ENCODE measurements at places on chromosomes 12 and 14. TPM values are rescaled to one million over a fixed set of nuclear protein-coding genes. Genes with fewer than 3 reads are reported as not detected.

- no peaks in the 10 kb centered on the region for H3K36me3 ChIP-seq
- DNase-seq, result no peak
- no peaks in the 10 kb centered on the region for H3K4me1 ChIP-seq
- no peaks in the 10 kb centered on the region for H3K27me3 ChIP-seq
- H3K4me3 ChIP-seq, result no peak overlapping the region
Observed at GRCh38 chr12:79063258-79063657, 198.7 kb downstream of the SYT1 start.

DNA sequence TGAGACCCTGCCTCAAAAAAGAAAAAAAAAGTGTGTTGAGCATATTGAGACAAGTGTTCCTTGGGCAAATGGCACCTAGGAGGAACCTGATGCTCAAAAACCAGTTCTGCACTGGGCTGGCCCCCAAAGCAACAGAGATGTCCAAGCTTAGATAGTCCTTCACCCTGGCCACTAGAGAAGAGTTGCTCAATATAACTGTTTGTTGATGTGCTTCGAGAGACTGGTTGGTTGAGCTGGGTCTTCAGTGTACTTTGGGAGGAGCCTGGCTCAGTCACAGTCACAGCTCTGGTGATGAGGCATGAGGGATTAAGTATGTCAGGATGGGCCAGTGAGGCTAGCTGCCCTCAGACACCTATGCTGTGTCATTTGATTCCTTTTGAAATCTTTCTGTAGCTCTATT lies 38.0 kb downstream of the SLC2A14 start:
- no peak overlapping the region for H3K27ac ChIP-seq
- no peaks in the 10 kb centered on the region for H3K4me1 ChIP-seq
- H3K36me3 ChIP-seq, result no peaks in the 10 kb centered on the region
- no peak for DNase-seq
- no peaks in the 10 kb centered on the region for H3K27me3 ChIP-seq

GRCh38 chr14:51209457-51209856 lies 30.6 kb upstream of the TMX1 start:
- H3K27ac ChIP-seq, result no peak overlapping the region
- H3K4me1 ChIP-seq, result no peaks in the 10 kb centered on the region
- no peaks in the 10 kb centered on the region for H3K27me3 ChIP-seq
- no peak overlapping the region for H3K4me3 ChIP-seq

DNA sequence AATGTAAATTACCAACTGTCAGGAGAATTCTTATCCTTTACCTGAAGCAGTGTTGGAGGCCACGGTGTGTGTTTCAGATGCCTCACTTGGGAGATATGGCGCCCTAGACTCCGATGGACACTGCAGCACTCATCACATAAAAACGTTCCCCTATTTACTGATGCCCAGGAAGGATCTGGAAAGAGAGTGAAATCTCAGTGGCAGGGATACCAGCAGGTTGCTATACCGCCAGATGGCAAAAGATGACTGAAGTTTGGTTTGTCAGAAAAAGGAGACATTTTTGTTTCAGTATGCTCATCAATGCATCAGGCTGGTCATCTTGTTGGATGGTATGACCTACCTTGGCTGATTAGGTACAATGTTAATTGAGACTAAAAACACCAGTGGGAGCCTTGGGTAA lies 4.6 kb downstream of the GIT2 start:
- H3K4me3 ChIP-seq, result no peak overlapping the region
- no peak for DNase-seq
- no peaks in the 10 kb centered on the region for H3K27me3 ChIP-seq
- no peak overlapping the region for H3K27ac ChIP-seq
- peaks cover 30% of the 10 kb centered on the region for H3K4me1 ChIP-seq

- H3K36me3 ChIP-seq, result no peaks in the 10 kb centered on the region
- H3K4me3 ChIP-seq, result no peak overlapping the region
- no peaks in the 10 kb centered on the region for H3K4me1 ChIP-seq
- no peak overlapping the region for H3K27ac ChIP-seq
- DNase-seq, result no peak
- H3K27me3 ChIP-seq, result no peaks in the 10 kb centered on the region
Observed at GRCh38 chr14:86501611-86502010, 971.7 kb downstream of the FLRT2 start.

DNA sequence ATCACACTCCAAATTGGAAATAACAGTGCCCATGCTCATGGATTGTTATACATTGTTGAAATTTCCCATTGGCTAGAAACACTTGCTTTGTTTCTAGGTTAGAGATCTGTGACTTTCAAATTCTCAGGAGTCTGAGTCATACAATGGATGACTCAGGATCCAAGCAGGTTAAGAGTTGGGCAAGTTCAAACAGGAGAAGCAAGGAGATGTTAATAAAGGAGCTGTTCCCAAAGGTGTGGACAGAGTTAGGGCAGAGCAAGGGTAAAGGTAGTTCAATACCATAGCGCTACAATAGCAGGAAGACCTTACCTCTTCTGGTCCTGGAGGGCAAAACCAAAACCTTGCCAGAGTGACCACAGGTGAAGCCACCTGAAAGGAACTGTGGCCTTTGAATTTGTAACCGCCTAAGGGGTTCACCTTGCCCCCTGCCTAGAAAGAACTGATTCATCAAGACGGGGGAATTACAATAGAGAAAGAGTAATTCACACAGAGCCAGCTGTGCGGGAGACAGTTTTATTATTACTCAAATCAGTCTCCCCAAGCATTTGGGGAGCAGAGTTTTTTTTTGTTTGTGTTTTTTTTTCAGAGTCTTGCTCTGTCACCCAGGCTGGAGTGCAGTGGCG lies 4.2 kb upstream of the AMN1 start:
- peaks cover 8% of the 10 kb centered on the region for H3K4me1 ChIP-seq
- no peak overlapping the region for H3K27ac ChIP-seq
- no peak overlapping the region for H3K4me3 ChIP-seq

GRCh38 chr12:20382117-20382516 lies 13.8 kb downstream of the PDE3A start:
- H3K4me3 ChIP-seq, result no peak overlapping the region
- no peak overlapping the region for H3K27ac ChIP-seq
- no peaks in the 10 kb centered on the region for H3K4me1 ChIP-seq
- DNase-seq, result no peak
- H3K27me3 ChIP-seq, result no peaks in the 10 kb centered on the region

DNA sequence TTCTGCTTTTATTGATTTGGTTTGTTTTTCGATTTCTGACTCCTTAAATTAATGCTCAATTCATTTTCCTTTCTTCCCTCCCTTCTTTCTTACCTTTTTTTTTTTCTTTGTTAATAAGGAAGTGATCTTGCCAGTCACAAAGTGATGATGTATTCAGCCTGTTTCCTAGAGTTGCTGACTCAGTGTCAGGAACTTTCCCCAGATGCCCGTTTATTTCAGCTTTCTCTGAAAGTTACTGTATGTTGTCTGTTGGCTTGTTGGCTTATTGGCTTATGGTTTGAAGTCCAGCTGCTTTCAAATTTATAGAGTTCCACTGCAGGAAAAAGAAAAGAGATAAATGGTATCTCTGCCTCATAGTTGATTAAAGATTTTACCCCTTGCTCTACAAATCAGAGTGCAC lies 12.4 kb upstream of the SLC6A15 start:
- H3K36me3 ChIP-seq, result no peaks in the 10 kb centered on the region
- H3K4me1 ChIP-seq, result no peaks in the 10 kb centered on the region
- H3K4me3 ChIP-seq, result no peak overlapping the region

- H3K4me3 ChIP-seq, result no peak overlapping the region
- H3K36me3 ChIP-seq, result no peaks in the 10 kb centered on the region
- DNase-seq, result no peak
Observed at GRCh38 chr14:100084591-100084990, 19.4 kb downstream of the EVL start.

DNA sequence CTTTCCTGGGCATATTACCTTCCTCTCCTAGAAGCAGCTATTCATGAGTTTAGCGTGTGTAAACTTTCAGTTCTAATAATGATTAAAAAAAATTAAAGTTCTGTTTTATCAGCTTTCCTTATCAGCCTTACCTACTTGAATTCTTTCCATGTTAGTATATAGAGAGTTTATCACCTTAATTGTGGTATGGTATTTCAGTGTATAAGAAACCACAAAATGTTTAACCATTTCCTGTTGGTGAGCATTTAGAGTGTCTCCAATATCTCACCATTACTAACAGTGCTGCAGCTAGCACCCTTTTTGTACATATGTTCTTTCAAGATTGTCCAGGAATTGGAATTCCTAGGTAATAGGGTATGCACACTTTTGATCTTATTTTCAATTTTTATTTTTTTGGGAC lies 89.5 kb downstream of the FBXO33 start:
- no peaks in the 10 kb centered on the region for H3K4me1 ChIP-seq
- no peak for DNase-seq
- no peaks in the 10 kb centered on the region for H3K27me3 ChIP-seq

DNA sequence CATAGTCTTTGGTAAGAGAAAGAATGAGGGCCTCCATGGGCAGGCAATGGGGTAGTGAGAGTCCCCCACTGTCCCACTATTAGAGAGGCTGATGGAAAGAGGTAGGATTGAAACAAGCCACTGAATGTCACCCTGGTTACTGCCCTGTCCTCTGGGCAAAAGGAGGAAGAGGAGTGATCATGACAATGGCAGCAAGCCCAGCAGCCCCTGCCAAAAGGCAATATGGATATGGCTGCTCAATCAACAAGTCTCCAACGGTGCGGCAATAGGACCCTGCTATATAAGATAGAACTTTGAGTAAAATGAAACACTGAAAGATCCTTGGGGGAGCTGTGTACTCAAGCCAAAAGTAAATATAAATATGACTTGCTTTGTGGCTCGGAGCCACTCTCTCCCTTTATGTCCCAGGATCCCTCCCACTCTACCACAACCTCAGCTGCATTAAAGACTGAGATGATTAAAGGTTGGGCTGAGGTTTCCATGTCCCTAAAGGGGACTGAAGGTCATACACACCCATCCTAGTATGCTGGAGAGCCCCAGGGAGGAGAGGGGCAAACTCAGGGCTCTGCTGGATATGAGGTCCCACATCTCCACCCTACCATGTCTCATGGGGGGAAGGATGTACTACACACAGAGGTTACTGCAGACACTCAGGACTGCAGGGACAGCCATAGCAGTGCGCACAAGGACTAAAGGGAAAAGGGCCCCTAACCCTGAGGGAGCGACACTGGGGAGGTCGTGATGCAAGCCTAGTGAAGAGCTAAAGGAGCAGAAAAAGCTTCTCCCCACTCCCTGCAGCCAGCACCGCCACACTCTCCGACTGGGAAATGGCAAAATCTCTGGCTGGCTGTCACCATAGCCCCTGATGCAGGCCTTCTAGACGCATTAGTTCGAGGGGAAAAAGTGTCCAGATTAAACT lies 5.9 kb downstream of the POMT2 start:
- no peak overlapping the region for H3K4me3 ChIP-seq
- no peaks in the 10 kb centered on the region for H3K36me3 ChIP-seq
- H3K27ac ChIP-seq, result no peak overlapping the region

DNA sequence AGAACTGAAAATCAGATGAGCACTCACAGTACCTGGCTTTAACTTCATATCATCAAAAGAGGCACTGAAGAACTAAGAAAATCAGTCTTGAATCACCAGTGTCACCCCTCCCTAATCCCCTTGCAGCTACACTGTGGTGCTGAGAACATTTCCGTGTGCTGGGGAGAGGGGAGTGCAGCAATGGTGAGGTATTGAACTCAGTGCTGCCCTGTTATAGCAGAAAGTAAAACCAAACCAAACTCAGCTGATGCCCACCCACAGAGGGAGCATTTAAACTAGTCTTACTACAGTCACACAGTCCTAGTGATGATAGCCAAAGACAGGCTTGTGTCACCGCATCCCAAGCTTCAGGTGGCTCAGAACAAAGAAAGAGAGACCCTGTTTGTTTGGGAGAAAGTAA lies 122.1 kb downstream of the CPNE8 start:
- no peak overlapping the region for H3K4me3 ChIP-seq
- H3K4me1 ChIP-seq, result no peaks in the 10 kb centered on the region
- H3K27me3 ChIP-seq, result no peaks in the 10 kb centered on the region
- no peak for DNase-seq
- H3K27ac ChIP-seq, result no peak overlapping the region
- H3K36me3 ChIP-seq, result no peaks in the 10 kb centered on the region

GRCh38 chr12:45727980-45728629 lies 1.4 kb upstream of the ARID2 start:
- H3K4me3 ChIP-seq, result peak overlapping the region; percentile 78
- H3K4me1 ChIP-seq, result peaks cover 10% of the 10 kb centered on the region
- no peaks in the 10 kb centered on the region for H3K27me3 ChIP-seq
- no peak for DNase-seq

GRCh38 chr14:105072892-105073719 lies 7.9 kb upstream of the GPR132 start:
- no peak overlapping the region for H3K4me3 ChIP-seq
- H3K4me1 ChIP-seq, result no peaks in the 10 kb centered on the region
- no peak overlapping the region for H3K27ac ChIP-seq
- DNase-seq, result no peak
- no peaks in the 10 kb centered on the region for H3K36me3 ChIP-seq
- no peaks in the 10 kb centered on the region for H3K27me3 ChIP-seq

DNA sequence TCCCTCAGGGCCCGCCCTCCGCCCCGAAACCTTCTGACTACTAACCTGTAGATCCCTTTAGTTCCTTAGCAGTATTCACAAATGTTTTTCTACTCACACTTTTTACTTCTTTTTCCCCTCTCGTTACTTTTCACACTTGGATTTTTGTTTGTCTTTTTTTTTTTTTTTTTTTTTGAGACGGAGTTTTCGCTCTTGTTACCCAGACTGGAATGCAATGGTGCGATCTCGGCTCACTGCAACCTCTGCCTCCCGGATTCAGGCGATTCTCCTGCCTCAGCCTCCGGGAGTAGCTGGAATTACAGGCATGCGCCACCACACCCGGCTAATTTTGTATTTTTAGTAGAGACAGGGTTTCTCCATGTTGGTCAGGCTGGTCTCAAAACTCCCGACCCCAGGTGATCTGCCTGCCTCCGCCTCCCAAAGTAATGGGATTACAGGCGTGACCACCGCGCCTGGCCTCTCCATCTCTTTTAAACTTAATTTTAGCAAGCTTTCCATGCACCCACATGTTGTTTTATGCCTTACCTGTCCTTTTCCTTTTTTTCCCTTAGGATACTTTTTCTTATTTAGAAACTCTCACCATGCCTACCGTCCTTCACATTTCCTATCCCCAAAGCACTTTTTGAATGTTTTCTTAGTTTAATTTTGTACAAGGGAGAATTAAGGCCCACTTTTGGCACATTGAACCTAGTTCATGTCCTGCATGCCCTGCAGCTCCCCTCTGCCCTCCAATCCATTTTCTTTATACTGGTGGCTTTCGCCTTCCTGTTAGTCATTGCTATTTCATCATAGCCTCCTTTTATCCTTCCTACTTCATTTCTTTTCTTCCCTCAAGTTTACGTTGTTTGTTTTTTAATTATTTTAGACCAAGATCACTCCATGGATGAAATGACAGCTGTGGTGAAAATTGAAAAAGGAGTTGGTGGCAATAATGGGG lies 1.1 kb downstream of the SP1 start:
- peak overlapping the region; percentile 32 for H3K4me3 ChIP-seq
- DNase-seq, result peak; percentile 40
- H3K36me3 ChIP-seq, result peaks cover 7% of the 10 kb centered on the region
- peaks cover 44% of the 10 kb centered on the region for H3K4me1 ChIP-seq
- no peaks in the 10 kb centered on the region for H3K27me3 ChIP-seq

AMDHD1 gene
- 1.1 TPM for total RNA-seq

NTF3 gene
- total RNA-seq, result not detected

MGAT4C gene
- 0.24 TPM for total RNA-seq

RNASE2 gene
- total RNA-seq, result 0.72 TPM

SLC6A12 gene
- 1.3 TPM for total RNA-seq

All from pancreas (tissue), 10 donors.